ENCODE measurements at places on chromosomes 2 and 18.

DNA sequence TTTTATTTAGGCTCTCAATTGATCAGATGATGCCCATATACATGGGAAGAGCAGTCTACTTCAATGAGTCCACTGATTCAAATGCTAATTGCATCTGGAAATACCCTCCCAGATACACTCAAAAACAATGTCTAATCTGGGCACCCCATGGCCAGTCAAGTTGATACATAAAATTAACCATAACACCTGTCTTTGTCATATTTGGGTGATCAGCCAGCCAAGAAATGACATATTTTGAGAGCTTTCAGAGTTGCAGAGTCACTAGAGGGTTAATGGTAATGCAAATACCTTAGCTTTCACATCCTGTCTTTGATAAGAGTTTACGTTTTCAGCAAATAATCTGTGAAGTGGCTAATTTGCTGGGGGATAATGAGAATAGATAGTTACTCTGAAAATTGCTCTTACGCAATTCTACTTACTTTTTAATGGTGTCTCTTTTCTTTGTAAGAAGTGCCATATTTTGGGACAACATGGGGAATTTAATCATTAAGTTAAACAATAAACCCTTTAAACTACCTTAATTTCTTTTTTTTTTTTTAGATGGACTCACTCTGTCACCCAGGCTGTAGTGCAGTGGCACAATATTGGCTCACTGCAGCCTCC, 49.1 kb downstream of the CCDC195 start:
- DNase-seq, result no peak

DNA sequence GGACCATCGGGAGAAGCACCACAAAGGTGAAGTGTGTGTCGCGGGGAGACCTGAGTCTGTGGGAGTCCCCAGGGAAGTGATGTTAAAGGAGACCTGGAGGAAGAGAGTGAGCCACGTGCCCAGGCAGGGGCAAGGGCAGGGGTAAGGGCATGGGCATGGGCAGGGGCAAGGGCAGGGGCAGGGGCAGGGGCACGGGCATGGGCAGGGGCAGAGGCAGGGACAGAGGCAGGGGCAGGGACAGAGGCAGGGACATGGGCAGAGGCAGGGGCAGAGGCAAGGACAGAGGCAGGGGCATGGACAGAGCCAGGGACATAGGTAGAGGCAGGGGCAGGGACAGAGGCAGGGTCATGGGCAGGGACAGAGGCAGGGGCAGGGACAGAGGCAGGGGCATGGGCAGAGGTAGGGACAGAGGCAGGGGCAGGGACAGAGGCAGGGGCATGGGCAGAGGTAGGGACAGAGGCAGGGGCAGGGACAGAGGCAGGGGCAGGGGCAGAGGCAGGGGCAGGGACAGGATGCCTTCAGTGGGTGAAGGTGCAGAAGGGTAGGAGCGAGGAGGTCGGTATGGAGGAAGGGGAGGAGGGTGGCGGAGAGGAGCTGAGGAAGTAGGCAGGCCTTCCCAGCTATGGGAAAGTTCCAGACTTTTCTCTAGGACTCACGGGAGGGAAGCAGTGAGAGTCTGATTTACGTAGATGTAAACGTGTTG, 33.3 kb downstream of the NTSR2 start:
- DNase-seq, result no peak

- DNase-seq, result no peak
Observed at GRCh38 chr2:129396980-129397599, 582.4 kb upstream of the RAB6C start.

GRCh38 chr2:226683944-226684562, 115.6 kb downstream of the IRS1 start:
- no peak for DNase-seq

DNA sequence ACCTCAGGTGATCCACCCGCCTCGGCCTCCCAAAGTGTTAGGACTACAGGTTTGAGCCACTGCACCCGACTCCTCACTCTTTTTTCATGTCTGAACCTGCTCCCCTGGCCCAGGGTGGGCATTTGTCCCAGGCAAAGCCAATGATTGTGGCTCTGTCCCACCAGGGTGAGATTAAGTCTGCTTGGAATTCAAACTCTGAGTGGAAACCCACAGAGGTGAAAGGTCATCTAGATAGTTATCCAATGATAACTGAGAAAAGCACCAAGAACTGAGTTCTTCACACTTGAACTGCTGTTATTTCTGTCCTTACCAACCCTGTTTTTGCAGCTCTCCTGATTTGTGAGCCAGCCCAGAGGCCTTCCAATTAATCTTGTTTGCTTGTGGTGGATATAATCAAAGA, 62.4 kb upstream of the ACVR1 start:
- DNase-seq, result no peak

DNA sequence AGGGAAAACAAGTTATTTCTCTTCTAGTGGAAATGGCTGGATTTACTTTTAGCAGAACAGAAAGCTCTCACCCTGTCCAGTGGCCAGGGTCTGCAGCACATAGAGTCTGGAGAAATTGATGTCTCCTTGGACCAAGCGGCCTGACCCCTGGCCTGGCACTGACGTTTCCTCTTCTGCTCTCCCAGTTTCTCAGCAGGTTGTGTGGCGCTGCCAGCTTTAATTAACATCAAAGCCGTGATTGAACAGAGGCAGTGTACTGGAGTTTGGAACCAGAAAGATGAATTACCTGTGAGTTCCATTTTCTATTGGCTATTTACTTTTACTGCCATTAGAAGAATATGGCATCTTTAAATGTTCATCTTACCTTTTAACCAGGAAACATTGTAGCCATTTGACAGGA, 20.9 kb downstream of the CD8A start:
- DNase-seq, result no peak

- no peak for DNase-seq
Observed at GRCh38 chr2:62663920-62664795, 41.4 kb upstream of the EHBP1 start.

DNA sequence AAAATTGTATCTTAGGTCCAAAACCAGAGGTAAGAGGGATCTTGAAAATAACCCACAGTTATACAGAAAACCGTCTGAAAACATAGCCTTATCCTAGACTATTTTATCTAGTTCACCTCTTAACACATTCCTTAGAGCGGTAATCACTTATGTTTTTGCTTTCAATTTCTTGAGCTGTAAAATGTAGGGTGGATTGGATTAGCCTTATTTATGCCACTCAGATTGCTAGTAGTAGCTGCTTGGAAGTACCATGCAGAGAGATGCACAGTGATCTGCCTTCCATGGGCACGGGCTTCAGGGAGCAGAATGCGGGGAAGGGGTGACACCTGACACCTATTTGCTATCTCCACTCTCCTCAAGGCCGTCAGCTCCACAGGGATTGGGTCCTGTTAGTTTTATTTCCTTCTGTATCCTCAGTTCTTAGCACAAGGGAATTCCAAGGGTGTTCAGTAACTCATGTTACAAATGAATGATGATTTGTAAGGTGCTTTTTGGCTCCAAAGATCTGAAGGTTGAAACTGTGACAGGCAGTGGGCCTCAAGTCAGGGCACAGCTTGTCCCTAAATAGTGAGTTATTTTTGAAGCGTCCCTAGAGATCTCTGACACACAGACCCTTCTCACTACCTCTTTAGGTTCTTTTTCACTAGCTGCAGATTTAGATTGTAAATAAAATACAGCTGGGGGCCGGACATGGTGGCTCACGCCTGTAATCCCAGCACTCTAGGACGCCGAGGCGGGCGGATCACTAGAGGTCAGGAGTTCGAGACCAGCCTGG, 64.0 kb upstream of the PMAIP1 start:
- no peak for DNase-seq

DNA sequence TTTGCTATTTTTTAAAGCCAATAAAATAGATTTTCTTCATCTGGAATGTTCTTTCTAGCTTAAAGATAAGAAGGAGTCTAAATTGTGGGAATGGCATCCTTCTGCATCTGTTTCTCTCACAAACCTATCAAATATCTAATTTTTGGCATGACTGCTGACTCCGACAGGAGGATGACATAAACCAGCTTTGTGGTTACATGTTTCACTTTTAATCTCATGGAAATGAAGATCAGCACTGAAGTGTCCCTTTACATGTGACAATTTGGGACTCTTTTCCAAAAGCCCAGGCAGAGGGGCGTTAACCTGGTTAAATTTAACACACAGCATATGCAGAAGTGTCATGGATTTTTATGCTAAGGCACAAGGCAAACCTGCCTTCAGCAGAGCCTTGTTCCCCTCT, 694.7 kb downstream of the ARHGAP15 start:
- DNase-seq, result no peak

DNA sequence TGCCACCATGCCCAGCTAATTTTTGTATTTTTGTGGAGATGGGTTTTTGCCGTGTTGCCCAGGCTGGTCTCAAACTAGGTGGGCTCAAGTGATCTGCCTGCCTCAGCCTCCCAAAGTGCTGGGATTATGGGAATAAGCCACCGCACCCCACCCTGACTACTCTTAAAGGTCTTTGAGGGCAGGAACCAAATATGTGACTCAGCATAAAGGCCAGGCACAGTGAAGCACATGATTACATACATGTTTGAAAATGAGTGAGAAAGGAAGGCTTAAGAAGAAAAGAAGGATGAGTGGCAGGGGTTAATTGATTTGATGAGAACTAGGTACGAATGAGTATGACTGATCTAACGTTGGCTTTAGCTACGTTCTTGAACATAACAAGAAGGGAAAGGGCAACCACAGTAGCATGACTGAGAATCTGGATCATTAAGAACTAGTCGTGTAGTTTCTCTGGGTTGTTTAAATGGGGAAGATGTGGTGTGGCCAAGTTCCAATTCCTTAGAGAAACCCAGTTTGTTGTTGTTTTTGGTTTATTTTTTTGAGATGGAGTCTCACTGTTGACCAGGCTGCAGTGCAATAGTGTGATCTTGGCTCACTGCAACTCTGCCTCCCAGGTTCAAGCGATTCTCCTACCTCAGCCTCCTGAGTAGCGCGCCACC, 6.8 kb downstream of the RESP18 start:
- DNase-seq, result no peak

DNA sequence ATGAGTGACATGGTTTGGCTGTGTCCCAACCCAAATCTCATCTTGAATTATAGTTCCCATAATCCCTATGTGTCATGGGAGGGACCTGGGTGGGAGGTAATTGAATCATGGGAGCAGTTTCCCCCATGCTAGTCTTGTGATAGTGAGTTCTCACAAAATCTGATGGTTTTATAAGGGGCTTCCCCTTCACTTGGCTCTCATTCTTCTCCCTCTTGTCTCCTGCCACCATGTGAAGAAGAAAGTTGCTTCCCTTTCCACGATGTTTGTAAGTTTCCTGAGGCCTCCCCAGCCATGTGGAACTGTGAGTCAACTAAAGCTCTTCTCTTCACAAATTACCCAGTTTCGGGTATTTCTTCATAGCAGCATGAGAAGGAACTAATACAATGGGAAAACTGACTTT, 14.0 kb downstream of the DNAH7 start:
- DNase-seq, result no peak

GRCh38 chr18:3747176-3747973, 297.4 kb downstream of the TGIF1 start:
- DNase-seq, result no peak

DNA sequence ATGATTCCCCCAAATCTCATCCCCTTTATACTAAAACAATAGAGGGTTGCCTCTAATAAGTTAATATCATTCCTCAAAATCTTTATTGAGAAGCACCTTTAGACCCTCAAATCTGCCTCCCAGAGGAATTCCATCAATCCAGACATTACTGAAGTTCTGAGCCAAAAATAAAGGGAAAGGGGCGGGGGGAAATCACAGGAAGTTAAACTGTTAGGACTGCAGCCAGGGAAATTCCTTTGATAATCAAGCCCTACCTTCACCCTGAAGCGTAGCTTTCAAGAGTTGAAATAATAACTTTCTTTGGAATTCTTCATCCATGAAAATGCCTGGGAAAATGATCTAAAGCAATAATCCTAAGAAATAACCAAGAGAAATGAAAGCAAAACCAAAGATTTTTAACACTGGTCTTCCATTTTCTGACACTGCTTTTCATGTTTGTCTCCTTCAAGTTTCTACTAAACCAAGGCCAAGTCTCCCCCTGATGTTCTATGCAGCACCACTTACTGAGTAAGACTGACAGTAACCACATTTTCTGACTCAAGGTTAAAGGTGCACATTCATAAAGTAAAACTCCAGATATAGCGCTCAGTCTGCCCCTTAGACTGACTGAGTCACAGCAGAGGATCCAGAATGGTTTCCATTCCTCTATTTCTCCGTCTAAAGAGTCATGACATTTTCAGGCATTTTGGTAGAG, 78.2 kb downstream of the TCF4 start:
- no peak for DNase-seq

GRCh38 chr18:57627488-57627887, 5.9 kb upstream of the NARS1 start:
- no peak for DNase-seq

- DNase-seq, result no peak
Observed at GRCh38 chr18:57791911-57792310, 11.2 kb downstream of the ATP8B1 start.

DNA sequence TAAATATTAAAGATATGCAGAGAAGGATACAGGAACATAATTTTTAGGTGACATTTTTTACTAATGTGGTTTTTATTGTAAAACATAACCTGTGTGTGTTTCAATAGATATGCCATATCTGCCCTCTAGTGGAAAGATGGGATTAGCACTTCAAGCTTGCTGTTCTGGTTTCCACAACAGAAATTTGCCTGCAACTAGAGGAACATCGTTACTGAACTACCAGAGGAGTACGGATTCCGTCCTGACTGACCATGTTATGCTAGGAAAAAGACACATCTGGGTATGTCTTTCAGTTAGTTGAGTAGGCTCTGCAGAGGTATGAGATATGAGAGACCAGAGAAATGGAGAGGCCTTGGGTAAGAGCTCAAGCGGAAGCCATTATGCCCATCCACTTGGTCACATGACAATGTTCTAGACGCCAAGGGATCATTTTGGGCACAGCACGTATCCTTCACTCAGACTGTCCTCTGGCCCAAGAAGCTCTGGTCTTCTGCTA, 104.9 kb downstream of the MBD2 start:
- no peak for DNase-seq

DNA sequence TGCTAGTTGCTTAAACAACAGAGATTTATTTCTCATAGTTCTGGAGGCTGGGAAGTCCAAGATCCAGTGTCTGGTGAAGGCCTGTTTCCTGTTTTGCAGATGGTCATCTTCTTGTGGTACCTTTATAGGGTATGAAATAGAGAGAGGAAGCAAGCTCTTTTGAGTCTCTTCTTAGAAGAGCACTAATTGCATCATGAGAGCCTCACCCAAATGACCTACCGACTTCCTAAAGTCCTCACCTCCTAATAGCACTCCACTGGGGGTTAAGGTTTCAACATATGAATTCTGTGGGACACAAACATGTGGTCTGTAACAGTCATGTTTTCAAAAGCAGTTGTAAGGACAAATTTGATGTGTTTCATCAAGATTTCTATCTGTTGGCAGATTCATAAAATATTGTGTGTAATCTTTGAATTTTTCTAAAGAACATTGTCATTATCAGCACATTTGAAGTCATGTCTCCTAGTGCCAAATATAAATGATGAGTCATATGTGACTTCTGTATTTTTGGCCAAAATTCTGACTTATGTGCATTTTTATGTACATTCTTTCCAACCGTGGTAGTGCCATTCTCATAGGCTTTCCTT, 45.3 kb downstream of the CD28 start:
- no peak for DNase-seq

GRCh38 chr18:27447451-27447881, 262.4 kb upstream of the CHST9 start:
- no peak for DNase-seq

Measured in stimulated activated CD4-positive, alpha-beta T cell treated with anti-CD3 and anti-CD28 coated beads, Interleukin-1b, Interleukin-23, amount 100 ng/mL, for 4 hours (primary cell).